Epithelial cell of umbilical artery (primary cell): ENCODE measurements at places on chromosomes 6 and 20. TPM values are rescaled to one million over a fixed set of nuclear protein-coding genes. Genes with fewer than 3 reads are reported as not detected.

KCNK5 gene
- total RNA-seq: not detected in 2 replicates

ECT2L gene
- 0.32 TPM in 1 of 2 replicates, not detected in the other for total RNA-seq

NOX3 gene
- not detected in 2 replicates for total RNA-seq

GPX5 gene
- not detected in 2 replicates for total RNA-seq

KIF13A gene
- total RNA-seq: 26.0 and 34.5 TPM in 2 replicates

SLC22A3 gene
- 0.32 and 0.61 TPM in 2 replicates for total RNA-seq

SIGLEC1 gene
- not detected in 2 replicates for total RNA-seq

SLC35D3 gene
- total RNA-seq: under 0.01 TPM in 1 of 2 replicates, not detected in the other

OR2B2 gene
- total RNA-seq: not detected in 2 replicates

FILIP1 gene
- total RNA-seq: 12.2 and 16.2 TPM in 2 replicates

PDE10A gene
- total RNA-seq: 6.8 and 10.4 TPM in 2 replicates

EYA4 gene
- total RNA-seq: 0.32 and 0.61 TPM in 2 replicates

DDX43 gene
- 0.65 and 1.5 TPM in 2 replicates for total RNA-seq

SLC4A11 gene
- total RNA-seq: 1.9 and 2.0 TPM in 2 replicates

C20orf204 gene
- total RNA-seq: 2.6 and 3.0 TPM in 2 replicates

SNX14 gene
- total RNA-seq: 120 and 127 TPM in 2 replicates

MYCT1 gene
- total RNA-seq: 127 and 133 TPM in 2 replicates

CCR6 gene
- total RNA-seq: not detected in 2 replicates

HLA-A gene
- 239 and 394 TPM in 2 replicates for total RNA-seq

OTOR gene
- total RNA-seq: not detected in 2 replicates

TP53RK gene
- total RNA-seq: 17.6 and 20.1 TPM in 2 replicates

FYN gene
- total RNA-seq: 125 and 135 TPM in 2 replicates

LY6G6C gene
- total RNA-seq: not detected in 2 replicates

ZMYND8 gene
- 16.6 and 25.3 TPM in 2 replicates for total RNA-seq

RBM39 gene
- 252 and 284 TPM in 2 replicates for total RNA-seq

ZSWIM1 gene
- 2.0 and 3.2 TPM in 2 replicates for total RNA-seq

HLA-DQB1 gene
- total RNA-seq: not detected in 2 replicates

CD24 gene
- 0.46 and 0.97 TPM in 2 replicates for total RNA-seq

HLA-DPA1 gene
- total RNA-seq: 0.65 and 3.6 TPM in 2 replicates

GPLD1 gene
- total RNA-seq: under 0.01 and 0.32 TPM in 2 replicates

RWDD2A gene
- 2.9 and 3.8 TPM in 2 replicates for total RNA-seq

GRM1 gene
- total RNA-seq: not detected in 2 replicates

CST4 gene
- total RNA-seq: not detected in 2 replicates

SLC24A3 gene
- not detected in 2 replicates for total RNA-seq

PRDM1 gene
- total RNA-seq: 0.30 and 1.3 TPM in 2 replicates

CDC40 gene
- 23.4 and 30.4 TPM in 2 replicates for total RNA-seq

CAPN11 gene
- total RNA-seq: 3.0 and 4.2 TPM in 2 replicates

RBPJL gene
- not detected in 2 replicates for total RNA-seq

NFATC2 gene
- 0.65 and 0.91 TPM in 2 replicates for total RNA-seq

LPIN3 gene
- total RNA-seq: 0.97 and 3.6 TPM in 2 replicates

SLC25A27 gene
- 0.32 and 1.5 TPM in 2 replicates for total RNA-seq

SFTA2 gene
- not detected in 2 replicates for total RNA-seq

SMIM13 gene
- total RNA-seq: 15.3 and 16.3 TPM in 2 replicates

NDUFAF4 gene
- total RNA-seq: 14.0 and 14.6 TPM in 2 replicates

TRIM40 gene
- total RNA-seq: not detected in 2 replicates

CCN6 gene
- not detected in 2 replicates for total RNA-seq

NINL gene
- total RNA-seq: 9.4 and 9.9 TPM in 2 replicates

STMND1 gene
- not detected in 2 replicates for total RNA-seq

POU5F1 gene
- not detected in 2 replicates for total RNA-seq

DSP gene
- total RNA-seq: under 0.01 and 0.46 TPM in 2 replicates

PI16 gene
- total RNA-seq: not detected in 2 replicates

DDO gene
- total RNA-seq: under 0.01 and 1.1 TPM in 2 replicates

ADGRF4 gene
- total RNA-seq: under 0.01 TPM in 1 of 2 replicates, not detected in the other

KCNK15 gene
- total RNA-seq: under 0.01 TPM in 1 of 2 replicates, not detected in the other
